Lung microvascular endothelial cell (primary cell): ENCODE measurements at places on chromosomes 12 and 14. TPM values are rescaled to one million over a fixed set of nuclear protein-coding genes. Genes with fewer than 3 reads are reported as not detected.

Gene NCAPD2
- 15.3 and 32.9 TPM in 2 replicates for total RNA-seq

DNA sequence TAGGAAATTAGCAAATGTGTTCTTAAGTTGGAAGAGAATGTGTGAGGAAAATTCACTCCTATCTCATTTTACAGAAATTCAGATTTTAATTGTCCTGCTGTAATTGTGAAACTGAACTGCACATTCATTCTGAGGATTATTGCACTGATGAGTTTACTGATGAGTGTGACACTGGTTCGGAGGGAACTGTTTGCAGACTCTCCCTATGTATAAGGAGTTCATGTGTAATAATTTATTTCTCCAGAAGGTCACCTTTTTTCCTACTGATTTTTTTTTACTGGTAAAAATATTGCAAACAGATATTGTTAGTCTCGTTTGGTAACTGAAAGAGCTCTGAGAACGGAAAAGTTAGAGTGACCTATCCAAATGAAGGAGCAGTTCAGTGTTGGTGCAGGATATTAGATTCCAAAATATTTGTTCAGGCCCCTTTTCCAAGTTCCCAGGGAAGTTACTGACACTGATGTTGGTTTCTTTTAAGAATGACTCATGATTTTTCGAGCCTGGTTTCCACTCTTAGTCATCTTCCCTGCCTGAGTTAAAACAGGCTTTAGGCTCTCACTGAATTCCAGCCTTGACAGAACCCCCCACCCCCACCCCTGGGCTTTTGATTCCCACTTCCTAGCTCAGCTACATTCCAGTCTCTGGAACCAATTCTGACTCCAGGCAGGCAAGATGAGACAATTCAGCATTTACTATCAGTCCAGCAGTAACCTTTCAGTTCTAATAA, 18.4 kb downstream of the ANO6 start:
- DNase-seq: peak; percentile 88

Gene ALDH2
- 28.5 and 49.0 TPM in 2 replicates for total RNA-seq

DNA sequence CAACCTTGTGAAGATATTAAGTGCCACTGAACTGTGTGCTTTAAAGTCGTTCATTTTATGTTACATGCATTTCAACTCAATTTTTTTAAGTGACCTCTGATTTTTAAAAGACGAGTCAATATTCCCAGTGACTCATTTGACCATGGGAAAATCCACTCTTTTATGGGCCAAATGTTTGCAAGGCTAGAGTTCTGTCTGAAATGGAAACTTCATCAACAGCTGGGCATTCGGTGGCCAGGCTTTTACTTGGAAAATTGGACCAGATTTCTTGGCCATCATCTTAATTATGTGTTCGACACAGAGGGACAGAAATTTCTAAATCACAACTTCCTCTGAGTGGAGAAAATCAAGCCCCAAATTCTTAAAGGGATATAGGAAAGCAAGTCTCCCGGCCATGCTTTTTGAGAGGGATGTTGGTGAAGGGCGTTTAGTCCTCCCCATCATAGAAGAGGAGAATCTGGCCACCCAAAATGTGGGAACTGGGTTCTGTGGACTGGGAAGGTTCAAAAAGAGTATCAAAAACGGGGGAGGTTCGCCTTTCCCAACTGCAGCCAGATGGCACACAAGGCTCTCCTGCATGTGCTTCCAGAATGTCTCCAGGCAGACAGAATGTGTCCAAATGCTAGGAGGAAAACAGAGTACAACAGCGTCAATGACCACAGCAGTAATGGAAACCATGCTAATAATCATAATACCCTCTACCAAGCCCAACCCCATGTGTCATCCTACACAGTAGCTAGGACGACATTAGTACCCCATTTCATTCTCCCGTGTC, 40.9 kb upstream of the FZD10 start:
- no peak for DNase-seq

Gene PAN2
- total RNA-seq: 5.7 and 10.9 TPM in 2 replicates

Gene SPIC
- not detected in 2 replicates for total RNA-seq

DNA sequence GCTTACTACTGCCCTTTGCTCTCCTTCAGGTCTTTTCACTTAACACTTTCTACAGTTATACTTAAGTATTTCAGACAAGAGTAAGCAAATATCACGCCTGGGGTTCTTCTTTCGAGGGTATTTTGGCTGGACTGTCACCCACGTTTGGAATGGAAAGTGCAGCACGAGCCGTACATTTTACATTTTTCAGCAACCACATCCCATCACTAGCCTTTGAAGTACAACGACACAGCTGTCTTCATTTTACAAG, 349 bp upstream of the FAM177A1 start:
- no peak for DNase-seq

Gene TAS2R13
- 0.20 and 0.44 TPM in 2 replicates for total RNA-seq

- no peak for DNase-seq
Measured at GRCh38 chr14:64956697-64957406, 14.3 kb upstream of the GPX2 start.

DNA sequence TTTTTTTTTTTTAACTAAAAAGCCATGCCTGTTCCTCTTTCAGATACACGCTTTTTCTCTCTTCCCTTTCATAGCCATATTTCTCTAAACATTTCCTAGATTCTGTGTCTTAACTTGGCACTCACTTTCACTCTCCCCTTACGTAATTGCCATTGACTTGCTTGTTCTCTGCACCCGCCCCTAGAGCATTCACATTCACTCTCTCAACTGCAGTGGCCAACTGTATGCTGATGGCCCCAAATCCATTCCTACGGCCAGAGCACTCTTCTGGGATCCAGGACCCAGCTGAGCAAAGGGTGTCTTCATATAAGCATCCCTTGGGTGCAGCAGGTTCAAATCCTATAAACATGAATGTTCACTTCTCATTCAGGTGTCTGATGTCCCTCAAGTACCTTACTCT, 59.5 kb downstream of the CKB start:
- no peak for DNase-seq

Gene HOXC6
- not detected in 2 replicates for total RNA-seq

Gene CCDC38
- not detected in 2 replicates for total RNA-seq

DNA sequence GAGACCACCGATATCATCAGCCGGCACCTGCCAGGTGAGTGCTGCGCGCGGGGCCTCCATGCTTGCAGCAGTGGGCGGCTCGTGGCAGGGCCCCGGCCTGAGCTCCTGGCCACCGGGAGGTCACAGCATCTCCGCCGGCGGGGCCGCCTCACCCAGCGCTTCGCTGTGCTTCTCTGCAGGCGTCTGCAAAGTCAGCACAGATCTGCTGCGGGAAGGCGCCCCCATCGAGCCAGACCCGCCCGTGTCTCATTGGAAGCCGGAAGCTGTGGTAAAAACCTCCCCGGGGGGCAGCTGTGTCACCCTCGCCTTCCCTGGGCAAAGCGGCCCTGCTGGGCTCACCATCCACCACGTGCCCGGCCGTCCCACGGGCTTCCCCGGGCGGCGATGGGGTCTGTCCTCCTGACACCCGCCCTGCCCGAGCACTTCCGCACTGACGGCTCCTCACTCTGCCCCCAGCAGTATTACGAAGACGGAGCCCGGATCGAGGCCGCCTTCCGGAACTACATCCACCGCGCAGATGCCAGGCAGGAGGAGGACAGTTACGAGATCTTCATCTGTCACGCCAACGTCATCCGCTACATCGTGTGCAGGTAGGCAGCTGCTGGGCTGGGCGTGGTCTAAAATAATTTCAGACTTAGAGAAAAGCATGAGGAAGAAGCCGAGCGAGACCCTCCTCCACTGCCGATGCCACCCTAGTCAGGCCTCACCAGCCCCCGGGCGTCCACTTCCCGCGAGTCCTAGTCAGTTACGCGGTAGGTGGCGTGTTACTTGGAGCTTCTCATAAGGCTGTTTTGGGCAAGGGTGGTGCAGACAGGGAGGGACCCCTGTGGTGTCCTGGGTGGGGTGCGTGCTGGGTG, 7.1 kb downstream of the PGAM5 start:
- DNase-seq: no peak

DNA sequence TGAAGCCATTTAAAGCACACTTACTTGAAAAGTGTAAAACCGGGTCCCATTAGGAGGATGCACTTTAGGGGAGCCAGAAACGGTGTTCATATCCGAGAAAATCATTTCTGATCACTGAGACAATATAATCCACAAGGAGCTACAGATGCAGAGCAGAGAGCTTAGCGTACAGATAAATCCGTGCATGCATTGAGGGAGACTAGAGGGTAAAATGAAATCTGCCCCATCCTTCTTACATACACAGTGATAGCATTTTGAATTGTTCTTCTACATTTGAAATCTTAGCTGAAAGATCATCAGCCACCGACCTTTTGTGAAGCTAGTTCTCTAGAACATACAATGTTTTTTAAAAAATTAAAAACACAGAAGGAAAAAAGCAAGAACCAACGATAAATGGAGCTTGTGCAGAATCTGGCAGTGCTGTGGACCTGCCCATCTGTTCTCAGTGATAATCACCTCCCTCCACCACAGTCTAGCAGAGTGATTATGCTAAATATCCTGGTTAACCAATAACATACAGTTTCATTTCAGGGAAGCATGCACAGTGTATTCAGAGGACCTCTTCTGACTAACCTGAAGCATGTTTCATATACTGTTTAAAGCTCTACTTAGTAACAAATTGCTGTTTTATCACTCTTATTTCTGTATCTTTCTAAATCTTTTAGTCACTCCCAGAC, 161.1 kb downstream of the PPFIA2 start:
- DNase-seq: no peak
